ENCODE measurements at places on chromosomes 5 and 9. TPM values are rescaled to one million over a fixed set of nuclear protein-coding genes. Genes with fewer than 3 reads are reported as not detected.

IL5 gene
- not detected for total RNA-seq

- DNase-seq = no peak
- no peaks in the 10 kb centered on the region for H3K4me1 ChIP-seq
- no peak overlapping the region for H3K4me3 ChIP-seq
- no peak overlapping the region for H3K27ac ChIP-seq
Measured at GRCh38 chr9:132752877-132753592, 82.8 kb downstream of the GTF3C4 start.

NOXA1 gene
- 0.77 TPM for total RNA-seq

DNA sequence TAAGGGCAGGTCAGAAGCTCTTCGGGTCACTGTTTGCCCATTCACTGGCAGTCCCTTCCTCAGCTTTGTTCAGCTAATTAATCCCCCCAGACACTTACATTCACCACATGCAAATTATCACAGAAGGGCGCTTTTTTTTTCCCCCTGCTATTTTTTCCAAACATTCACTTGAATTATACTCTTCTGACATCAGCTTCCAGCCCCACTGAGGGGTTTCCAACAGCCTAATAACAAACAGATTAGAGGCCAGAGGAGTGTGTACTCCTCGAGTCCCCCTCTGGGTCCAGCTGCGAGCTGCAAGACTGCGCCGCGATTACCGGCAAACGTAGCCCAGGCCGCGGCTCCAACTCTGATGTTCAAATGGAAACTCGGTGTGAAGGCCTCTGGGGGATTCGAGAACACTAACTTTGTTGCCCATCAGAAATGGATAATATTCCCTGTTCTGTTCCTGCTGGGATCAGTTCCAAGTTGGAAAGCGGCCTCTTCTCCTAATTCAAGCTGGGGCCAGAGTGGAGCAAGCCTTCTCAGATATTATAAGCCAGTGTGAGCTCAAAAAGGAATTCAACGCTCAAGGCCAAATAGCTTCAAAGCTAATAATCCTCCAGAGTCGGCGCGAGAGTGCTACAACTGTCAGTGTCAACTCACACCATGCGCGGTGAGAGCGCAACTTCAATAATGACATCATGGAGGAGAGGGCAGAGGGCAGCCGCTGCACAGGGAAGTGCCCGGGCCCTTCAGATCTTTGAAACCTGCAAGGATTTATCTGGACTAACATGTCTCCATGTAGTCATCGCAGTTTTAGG is 560.8 kb downstream of the BNC2 start:
- H3K4me3 ChIP-seq = no peak overlapping the region
- H3K27me3 ChIP-seq = no peaks in the 10 kb centered on the region
- H3K27ac ChIP-seq = no peak overlapping the region
- H3K4me1 ChIP-seq = peaks cover 2% of the 10 kb centered on the region
- no peaks in the 10 kb centered on the region for H3K36me3 ChIP-seq

CXCL14 gene
- 0.26 TPM for total RNA-seq

DNA sequence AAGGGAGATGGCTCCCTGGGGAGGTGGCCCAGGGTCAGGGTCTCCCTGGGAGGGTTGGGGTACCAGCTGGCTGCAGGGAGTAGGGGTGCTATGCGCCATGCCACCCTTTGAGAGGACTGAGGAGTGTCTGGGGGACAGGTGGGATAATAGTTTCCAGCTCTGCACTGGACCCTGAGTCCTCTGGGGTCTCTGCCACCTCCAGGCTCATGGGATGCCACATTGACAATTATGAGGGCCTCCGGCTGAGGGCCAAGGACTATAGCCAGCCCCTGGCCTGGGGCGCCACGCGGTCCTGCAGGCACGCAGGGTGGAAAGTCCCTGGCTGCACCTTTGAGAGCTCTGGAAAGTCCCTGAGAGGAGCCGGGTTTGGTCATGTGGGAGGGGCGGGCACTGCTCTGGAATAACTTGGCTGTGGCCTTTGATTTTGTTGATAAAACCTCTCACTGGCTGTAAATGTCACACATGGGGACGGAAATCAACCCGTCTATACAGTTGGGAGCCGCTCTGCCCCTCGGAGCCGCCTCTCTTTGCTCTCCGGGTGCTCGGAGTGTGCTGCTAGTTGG is 16.0 kb downstream of the TRAF2 start:
- peaks cover 7% of the 10 kb centered on the region for H3K36me3 ChIP-seq
- peaks cover 14% of the 10 kb centered on the region for H3K4me1 ChIP-seq
- H3K4me3 ChIP-seq = no peak overlapping the region

RABGAP1 gene
- total RNA-seq = 47.6 TPM

GRCh38 chr9:3708751-3709150 is 182.9 kb upstream of the RFX3 start:
- H3K27ac ChIP-seq = no peak overlapping the region
- H3K4me1 ChIP-seq = no peaks in the 10 kb centered on the region
- no peak overlapping the region for H3K4me3 ChIP-seq
- no peaks in the 10 kb centered on the region for H3K36me3 ChIP-seq
- DNase-seq = peak; percentile 15

PCDHB7 gene
- 1.5 TPM for total RNA-seq

DNA sequence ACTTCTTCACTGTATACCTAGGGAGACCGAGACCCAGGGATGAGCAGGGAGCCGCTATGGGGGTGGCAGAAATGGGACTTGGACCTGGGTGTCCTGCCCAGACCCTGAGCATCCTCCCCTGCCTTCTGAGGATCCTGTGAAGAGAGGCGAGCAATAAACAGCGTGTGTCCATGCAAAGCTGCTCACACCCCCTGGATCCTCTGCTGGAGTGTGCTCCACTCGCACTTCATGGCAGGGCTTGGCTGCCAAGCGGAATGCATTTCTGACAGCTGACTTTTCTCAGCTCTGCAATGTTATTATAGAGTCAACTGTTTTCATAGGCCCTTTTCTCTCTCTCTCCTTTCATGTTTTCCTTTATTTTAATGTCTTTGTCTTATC is 31.0 kb upstream of the ALDH1B1 start:
- H3K27ac ChIP-seq = no peak overlapping the region
- H3K36me3 ChIP-seq = no peaks in the 10 kb centered on the region

DNA sequence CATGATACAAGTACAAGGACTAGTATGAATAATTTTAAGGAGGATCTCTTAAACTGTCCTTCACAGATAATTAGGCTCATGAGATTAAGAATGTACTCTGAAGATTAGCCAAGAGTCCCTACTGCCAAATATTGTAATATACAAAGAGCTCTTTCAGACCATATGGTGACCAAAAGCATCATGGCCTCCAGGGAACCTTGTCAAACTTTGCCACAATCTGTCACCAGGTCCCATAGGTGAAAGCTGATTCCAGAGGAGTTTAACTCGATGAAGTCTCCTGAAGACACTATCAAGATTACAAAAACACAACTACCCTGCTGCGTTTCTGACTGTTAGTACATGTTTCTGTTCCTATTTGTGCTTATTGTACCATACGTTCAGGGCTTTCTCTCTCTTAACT is 395.4 kb upstream of the ITGA1 start:
- no peaks in the 10 kb centered on the region for H3K36me3 ChIP-seq
- no peak for DNase-seq
- no peaks in the 10 kb centered on the region for H3K4me1 ChIP-seq
- no peaks in the 10 kb centered on the region for H3K27me3 ChIP-seq
- H3K4me3 ChIP-seq = no peak overlapping the region

- DNase-seq = no peak
- no peaks in the 10 kb centered on the region for H3K27me3 ChIP-seq
- H3K27ac ChIP-seq = no peak overlapping the region
- H3K4me1 ChIP-seq = peaks cover 2% of the 10 kb centered on the region
- H3K4me3 ChIP-seq = no peak overlapping the region
Measured at GRCh38 chr5:132659598-132660493, 1.9 kb downstream of the IL13 start.

DNA sequence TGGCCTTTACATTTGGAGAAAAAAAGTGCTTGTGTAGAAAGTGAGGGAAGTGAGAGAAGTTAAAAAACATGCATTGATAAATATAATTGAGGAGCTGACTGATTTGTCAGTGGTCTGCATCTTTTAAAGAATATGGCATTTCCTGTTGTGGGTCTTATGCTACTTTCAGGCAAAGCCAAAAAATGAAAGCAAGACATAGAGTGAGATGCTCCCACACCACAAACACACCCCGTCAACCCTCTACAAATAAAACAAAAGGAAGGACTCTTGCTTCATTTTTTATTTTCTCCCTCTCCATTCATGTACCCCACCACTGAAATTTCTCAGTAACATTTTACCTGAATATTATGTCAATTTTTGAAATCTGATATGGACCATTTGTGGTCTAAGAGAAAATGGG is 22.1 kb upstream of the PLCXD3 start:
- H3K27ac ChIP-seq = no peak overlapping the region
- H3K27me3 ChIP-seq = no peaks in the 10 kb centered on the region
- no peak for DNase-seq
- H3K4me3 ChIP-seq = no peak overlapping the region

DNA sequence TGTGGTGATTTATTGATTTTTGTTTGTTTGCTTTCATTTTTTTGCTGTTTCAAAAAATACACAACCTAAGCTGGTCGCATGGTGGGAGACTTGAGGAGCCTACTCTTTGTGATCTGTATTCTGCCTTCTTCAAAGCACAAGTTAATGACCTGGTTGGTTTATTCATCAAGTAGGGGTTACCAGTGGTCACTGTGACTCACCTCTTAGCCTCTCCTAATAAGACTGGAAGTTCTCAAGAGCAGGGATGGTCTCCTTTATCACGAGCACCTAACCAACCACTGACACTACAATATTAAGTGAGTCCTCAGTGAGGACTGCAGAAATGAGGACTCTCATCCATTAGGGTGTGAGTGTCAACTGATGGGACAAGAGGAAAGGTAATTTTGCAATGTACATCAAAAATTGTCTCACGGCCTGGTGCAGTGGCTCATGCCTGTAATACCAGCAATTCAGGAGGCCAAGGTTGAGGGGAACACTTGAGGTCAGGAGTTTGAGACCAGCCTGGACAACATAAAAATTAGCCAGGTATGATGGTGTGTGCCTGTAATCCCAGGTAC is 13.6 kb upstream of the MTMR12 start:
- no peaks in the 10 kb centered on the region for H3K36me3 ChIP-seq
- no peaks in the 10 kb centered on the region for H3K27me3 ChIP-seq
- peak; percentile 19 for DNase-seq
- no peak overlapping the region for H3K4me3 ChIP-seq
- no peaks in the 10 kb centered on the region for H3K4me1 ChIP-seq

GRCh38 chr9:70639853-70640814 is 225.7 kb upstream of the KLF9 start:
- no peaks in the 10 kb centered on the region for H3K4me1 ChIP-seq
- DNase-seq = peak; percentile 43
- no peak overlapping the region for H3K27ac ChIP-seq
- H3K36me3 ChIP-seq = no peaks in the 10 kb centered on the region

Measured in fibroblast of lung (primary cell).